ENCODE measurements at places on chromosomes 13 and 19.

GRCh38 chr19:42113641-42114348 is 18.5 kb downstream of the POU2F2 start:
- peak; percentile 96 for DNase-seq

GRCh38 chr19:28314756-28315155 is 898.2 kb downstream of the UQCRFS1 start:
- DNase-seq: no peak

GRCh38 chr19:19418555-19419260 is 13.2 kb downstream of the GATAD2A start:
- no peak for DNase-seq

DNA sequence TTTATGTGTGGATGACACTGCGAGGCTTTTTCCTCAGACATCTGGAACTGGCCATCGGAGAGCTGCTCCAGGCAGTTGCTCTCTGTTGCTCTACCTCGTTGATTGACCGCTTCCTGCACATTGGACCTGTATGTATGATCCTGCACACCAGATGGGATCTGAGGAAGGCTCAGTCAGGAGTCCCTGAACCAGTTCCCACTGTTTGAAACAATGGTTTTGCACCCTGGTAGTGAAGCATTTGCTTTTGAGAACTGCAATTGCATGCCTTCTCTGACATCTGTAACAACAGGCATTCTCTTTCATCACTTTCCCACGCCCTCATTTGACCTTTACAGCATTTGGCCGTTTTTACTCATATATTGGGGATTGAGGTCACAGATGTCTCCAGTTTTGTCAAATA is 61.1 kb upstream of the NPAS1 start:
- no peak for DNase-seq

- peak; percentile 84 for DNase-seq
These were observed 12.8 kb upstream of the SELENOW start for GRCh38 chr19:47765523-47766358.

DNA sequence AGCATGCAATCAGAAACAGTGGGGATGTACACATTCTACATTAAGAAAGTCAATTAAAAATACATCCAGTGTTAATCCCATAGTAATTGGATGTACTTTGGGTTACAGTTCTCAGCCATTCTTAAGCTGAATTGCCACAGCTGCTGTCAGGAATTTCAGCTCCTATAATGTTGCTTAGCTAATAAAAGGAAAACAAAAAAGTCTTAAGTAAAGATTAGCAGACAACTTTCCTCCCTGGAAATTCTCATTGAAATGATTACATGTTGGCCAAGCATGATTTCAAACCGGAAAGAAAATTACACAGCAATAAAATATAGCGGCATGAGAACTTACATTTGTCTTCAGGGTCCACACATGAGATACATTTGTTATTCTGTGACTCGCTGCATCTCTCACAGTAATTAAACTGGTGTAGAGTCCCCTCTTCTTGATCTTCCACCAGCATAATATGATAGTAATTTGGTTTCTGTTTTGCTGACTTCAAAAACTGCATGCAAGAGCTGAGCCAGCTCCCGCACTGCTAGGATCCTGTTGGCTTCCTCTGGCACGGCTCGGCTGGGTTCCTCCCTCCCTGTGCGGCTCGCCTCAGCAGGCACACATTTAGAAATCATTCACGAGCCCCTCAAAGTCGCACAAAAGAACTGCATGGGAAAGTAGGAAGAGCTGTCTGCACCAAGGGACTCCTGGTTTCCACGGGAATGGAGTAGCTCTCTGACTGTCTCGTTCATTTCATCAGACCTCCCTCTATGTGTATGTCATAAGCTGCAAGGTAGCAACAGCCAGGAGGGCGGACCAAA is at the start of gene HTR2A:
TSS of gene HTR2A (minus strand) at position 713 of the 797 bp plus-strand sequence. CDS start 1,147 bp downstream, outside the sequence.
- no peak for DNase-seq

DNA sequence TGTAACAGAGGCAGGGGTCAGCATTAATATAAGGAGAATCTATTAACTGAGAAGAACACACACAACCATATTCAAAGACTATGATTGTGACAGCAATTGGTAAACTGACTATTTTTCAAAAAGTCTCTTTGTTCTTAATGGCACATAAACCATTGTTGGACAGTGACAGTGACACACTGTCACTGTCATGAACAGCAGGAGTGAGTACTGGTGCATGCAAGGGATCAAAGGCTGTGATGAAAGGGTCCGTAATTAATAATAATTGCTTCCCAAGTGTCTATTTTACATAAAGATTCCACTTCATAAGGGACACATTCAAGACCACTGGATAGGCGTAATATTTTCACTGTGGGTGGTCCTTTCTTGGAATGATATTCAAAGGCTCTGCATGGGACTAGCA is 50.7 kb downstream of the LHFPL6 start:
- DNase-seq: no peak

GRCh38 chr19:35908973-35909683 is 1.0 kb upstream of the TYROBP start:
- no peak for DNase-seq

DNA sequence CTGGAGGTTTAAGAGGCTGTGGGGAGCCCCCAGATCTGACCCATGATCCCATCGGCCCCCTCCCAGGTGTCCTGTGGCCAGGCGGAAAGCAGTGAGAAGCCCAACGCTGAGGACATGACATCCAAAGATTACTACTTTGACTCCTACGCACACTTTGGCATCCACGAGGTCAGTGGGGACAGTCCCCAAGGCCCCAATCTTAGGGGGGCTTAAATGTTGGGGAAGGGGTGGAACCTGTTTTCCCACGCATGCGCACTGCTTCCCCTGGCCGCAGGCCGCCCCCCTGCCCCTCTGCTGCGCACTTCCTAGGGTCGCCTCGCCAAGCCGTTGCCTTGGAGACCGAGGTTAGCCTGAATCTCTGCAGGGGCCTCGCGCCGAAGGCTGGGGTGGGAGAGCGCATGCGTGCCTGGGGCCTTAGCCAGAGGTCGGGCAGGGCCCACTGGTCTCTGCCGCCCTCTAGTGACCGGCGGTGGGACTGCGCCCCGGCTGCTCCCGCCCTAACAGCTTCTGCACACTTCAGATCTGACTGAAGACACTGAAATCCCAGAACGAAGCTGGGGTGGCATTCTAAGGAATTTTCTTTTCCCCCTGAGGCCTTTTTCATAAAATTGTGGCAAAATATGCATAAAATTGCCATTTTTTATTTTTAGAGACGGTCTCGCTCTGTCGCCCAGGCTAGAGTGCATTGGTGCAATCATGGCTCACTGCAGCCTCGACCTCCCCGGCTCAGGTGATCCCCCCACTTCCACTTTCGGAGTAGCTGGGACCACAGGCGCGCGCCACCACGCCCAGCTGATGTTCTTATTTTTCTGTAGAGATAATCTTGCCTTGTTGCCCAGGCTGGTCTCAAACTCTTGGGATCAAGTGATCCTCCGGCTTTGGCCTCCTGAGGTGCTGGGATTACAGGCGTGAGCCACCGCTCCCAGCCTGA is 3.6 kb downstream of the PRMT1 start:
- peak; percentile 92 for DNase-seq

- DNase-seq: no peak
These were observed 2.6 kb upstream of the DENND1C start for GRCh38 chr19:6484230-6484629.

DNA sequence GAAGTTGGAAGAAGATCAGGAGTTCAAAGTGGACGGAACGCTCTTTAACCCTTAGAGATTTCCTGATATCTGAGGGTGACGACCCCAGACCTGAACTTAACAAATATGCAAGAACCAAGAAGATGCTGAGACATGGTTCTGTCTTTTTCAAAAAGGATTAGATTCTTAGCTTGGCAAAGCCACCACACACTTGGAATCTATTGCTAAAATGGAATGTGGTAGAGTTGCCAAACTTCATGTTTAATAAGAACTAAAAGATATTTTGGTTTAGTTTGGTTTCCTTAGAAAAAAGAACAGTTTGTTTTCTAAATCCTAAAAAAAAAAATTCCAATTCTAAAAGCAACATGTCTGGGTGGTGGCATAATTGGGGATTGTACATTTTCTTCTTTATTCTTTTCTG is 29.5 kb downstream of the UNC13A start:
- DNase-seq: no peak

Data from NCI-H1436 (cell line).